ENCODE measurements at places on chromosomes 2 and 18.

- DNase-seq, result no peak
Measured at GRCh38 chr2:166764216-166764615, 124.1 kb upstream of the XIRP2 start.

DNA sequence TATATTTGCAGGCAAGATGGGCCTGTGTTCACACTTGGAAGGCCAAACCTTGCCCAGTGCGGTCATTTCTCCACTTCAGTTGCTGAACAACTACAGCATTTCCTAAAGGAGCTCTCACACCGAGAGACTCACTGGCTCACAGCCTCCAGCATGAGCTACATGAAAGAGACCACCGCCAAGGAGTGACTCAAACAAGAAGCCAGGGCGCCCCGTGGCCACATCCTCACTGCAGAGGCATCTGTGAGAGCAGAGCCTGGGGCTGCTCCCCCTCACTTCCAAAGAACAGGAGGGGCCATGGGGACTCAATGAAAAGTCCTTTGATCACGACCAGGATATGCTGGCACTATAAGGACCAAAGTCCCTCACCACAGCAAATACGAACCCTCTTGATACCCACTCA, 50.0 kb downstream of the TMEM163 start:
- peak; percentile 75 for DNase-seq

- no peak for DNase-seq
Measured at GRCh38 chr2:170975127-170975942, 46.3 kb downstream of the GORASP2 start.

DNA sequence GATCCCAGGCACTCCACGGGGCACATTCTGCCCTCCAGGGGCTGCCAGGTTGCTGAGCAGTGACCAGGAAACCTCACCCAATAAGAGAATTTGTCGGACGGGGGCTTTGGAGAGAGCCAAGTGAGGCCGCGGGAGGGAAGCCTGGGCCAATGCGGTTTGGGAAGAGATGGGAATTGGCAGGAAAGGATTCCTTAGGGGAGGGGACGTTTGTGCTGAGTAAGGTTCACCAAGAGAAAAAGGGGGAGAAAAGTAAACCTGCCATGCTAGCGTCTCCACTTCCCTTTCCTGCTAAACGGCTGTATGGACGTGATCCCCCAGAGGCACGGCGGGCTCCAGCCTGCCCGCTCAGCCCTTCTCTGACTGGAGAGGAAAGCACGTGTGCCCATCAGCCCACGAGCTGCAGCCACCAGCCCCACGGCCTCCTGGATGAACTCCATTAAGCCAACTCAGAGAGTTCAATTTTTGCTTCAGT, 194.4 kb upstream of the ID2 start:
- DNase-seq, result peak; percentile 45

- DNase-seq, result no peak
Measured at GRCh38 chr2:112834396-112835037, 2.1 kb downstream of the IL1B start.

DNA sequence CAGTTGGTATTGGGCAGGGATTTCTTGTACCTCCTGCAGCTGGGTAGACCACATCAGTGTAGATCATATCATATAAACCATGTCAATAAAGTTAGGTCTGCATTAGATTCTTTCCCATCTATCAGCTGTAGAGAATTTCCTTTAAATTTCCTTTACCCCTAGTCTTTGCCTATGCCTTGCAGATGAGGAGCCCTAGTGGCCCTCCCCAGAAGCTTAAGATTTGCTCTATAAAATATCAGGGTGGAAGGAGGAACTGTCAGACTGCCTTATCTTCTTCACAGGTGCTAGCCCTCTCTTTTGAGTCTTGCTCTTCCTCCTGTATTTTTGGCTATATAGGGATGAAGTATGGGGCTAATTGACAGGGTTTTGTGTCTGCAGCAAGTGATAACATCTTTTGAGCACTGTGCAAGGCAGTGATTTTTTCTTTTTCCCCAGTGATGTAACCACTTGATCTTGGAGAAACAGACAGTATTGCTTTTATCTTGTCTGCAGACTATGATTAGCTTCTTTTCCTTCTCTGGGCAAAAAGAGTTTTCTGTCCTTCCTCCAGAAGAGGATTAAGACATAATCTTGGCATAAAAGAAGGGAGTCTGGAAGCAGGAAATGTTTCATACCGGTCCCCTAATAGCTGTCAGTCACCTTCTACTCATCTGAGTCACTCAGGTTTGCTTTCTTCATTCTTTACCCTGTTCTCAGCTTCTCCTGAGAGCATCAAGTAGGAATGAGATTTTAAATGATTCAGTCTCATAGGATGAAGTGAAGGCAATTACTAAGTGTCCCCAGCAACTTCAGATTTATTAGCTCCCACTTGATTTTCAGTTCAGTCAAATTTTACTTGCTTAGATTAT, 286.4 kb downstream of the CDH19 start:
- no peak for DNase-seq

DNA sequence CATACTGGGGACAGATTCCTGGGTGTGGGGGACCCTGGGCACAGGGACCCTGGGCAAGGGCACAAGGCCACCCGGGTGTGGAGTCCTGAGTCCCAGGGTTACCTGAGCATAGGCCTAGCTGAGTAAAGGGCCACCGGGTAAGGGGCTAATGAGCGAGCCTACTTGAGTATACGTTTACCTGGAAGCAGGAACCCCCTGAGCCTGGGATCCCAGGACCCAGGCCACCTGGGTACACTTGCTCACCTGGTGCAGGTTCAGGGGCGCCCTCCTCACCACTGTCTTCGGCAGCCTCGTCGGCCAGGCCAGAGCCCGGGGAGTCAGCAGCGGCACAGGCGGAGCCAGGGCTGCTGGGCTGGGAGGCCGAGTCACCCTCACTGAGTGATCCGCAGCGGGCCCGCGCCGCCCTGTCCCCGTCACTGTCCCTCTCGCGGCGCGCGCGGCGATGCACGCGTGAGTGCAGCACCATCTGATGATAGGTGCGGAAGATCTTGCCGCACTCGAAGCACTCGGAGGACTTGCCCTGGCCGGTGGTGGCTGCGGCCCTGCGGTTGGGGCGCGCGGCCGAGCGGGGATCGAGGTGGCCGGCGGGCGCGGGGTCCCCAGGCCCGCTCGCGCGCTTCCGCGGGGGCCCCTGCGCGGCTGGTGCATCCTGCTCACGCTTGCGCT, 53.9 kb downstream of the ZNF516 start:
- DNase-seq, result no peak

DNA sequence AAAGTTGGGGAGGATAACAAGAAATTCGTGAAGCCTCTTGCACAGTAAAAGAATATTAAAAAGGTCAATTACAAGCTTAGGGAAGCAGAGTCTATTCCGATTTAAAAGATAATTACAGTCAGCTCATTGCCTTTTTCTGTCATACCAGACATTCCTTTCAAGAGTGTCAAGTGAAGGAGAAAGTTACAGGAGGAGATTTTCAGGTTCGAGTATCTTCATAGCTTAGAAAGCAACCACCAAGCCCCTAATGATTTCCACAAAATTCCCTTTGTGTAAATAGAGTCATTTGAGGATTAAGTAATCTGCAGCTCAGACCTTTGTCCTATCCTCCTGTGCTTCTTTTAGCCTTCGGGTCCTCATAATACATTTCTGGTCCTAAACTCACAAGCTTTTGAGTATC, 414.9 kb downstream of the CDH2 start:
- peak; percentile 26 for DNase-seq

DNA sequence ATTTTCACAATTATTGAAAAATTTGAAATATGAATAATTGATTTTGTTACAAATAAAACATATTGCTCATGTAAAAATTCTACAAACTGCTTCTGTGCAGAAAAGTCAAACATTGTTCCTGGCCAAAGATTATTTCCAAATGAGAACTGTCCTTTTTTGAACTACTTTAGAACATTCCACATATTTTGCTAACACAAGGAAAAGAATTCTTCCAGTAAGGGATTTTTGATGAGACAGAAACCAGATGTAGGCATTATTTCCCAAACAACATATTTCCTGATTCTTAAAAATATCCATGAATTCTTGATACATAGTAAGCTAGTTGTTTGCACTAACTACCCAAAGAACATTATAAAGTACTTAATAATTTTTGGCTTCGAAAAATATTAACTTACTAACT, 715.2 kb downstream of the CCDC85A start:
- no peak for DNase-seq

GRCh38 chr2:40554665-40555294, 102.9 kb upstream of the SLC8A1 start:
- peak; percentile 17 for DNase-seq

GRCh38 chr18:39647627-39648534, 2082.3 kb upstream of the CELF4 start:
- peak; percentile 93 for DNase-seq

DNA sequence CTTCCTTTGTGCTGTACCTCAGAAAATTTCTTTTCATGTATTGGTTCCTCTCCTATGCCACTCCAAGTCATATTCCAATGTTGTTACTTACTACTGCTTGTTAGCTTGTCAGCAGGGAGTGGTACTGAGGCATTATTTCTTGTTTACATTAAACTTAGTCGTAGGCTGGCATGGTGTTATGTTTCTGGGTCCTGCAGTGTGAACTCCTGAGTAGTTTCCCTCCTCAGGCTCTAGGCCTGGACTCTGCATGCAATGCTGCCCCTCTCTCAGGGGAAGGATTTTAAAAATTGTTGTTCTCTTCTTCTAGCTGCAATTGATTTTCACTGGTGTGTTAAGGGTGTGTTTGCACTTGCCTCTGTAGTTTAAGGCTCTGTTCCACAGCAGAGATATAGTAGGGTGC, 671.6 kb downstream of the PLCL1 start:
- DNase-seq, result no peak

DNA sequence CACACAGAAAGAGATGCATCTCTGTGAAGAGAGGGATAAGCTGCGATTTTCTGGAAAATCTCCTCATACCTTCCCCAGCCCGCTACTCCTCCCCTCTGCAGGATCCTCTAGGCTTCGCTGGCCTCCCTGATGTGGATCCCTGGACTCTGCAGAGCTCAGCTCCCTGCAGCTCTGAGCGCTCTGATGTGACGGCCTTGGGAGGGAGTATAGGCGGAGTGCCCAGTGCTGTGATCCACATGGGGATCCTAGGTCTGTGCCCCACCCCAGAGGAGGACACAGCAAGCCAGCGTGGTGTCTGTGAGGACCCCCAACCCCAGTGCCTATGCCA, 111.0 kb downstream of the GYPC start:
- no peak for DNase-seq

DNA sequence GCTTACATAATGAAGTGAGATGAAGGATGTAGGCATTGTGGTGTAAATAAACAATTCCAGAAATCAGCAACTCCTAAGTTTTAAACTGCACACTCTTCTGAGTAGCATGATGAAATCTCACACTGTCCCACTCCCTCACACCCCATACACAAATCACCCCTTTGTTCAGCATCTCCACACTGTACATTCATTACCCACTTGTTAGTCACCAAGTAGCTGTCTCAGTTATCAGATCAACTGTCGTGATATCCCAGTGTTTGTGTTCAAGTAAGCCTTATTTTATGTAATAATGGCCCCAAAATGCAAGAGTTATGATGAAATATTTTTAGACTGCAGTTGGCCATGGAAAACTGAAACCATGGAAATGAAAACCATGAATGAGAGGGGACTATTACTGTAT, 135.7 kb downstream of the GRB14 start:
- DNase-seq, result peak; percentile 56

DNA sequence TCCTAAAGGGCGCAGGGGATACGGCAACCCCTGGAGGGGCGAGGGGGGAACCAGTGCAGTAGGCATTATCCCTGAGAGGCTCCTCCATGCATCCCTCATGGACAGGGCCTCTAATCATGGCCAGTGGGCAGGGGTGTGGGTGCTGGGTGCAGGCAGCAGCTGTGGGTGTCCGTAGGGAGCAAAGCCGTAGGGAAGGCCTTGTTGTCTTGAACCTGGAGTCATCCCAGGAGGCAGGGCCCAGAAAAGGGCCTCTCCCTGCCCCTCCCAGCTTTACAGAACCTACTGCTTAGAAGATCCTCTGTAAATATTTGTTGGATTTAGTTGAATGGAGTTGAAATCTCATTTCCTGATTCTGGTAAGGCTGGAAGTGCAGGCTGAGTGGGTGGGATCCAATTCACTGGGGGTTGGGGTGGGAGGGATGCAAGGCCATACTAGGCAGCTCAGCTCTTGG, 207.0 kb upstream of the HAAO start:
- DNase-seq, result no peak

DNA sequence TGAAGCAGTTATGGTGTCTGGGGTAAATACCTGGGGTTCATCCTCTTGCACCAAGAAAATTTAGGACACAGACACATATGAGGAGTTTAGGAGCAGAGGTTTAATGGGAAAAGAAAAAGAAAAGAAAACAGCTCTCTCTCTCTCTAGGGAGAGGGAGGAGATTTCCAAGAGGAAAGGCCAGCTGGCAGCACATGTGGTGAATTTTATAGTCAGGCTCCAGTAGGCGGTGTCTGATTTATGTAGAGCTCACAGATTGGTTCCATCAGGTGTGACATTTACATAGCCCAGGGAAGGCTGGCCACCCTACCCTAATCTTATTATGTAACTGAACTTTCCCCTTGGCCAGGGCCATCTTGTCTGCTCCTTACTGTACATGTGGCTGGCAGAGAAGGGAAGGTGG, 297.5 kb upstream of the RGPD4 start:
- no peak for DNase-seq

DNA sequence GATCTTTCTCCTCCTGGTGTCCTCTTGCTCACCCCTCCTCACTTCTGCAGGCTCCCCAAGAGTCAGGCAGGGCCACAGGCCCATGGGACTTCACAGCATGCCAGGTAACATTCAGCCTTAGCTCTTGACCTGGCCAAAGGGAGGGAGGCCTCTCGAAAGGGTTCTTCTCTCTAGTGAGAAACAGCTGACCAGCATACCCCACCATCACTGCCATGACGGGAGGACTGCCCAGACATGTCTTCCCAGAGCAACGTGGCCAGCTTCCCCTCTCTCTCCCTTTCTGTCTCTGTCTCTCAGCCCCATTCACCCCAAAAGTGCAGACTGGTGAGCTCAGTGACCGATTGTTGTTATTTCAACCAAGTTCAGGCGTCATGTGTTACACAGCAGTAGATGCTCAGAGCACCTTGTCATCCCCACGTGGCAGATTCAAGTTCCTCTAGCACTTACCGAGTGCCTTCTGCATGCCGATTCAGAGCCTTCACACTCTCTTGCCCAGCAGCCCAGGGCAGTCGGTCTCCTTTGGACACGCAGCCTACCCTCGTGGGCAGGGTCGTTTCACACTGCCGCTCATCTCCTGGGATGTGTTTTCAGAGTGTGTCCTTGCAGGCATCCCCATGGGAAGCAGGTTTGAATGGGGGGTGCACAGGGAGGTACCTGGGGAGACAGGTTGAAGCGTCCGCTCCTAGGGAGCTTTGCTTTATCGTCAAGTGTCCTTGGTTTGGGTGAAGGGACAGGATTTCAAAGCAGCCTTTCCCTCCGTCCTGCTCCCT, 259.9 kb downstream of the NDUFA10 start:
- DNase-seq, result no peak

- peak; percentile 49 for DNase-seq
Measured at GRCh38 chr2:56202381-56203121, 18.8 kb downstream of the CCDC85A start.

- no peak for DNase-seq
Measured at GRCh38 chr2:20585359-20585709, 65.6 kb downstream of the HS1BP3 start.

- DNase-seq, result no peak
Measured at GRCh38 chr2:78779761-78780160, 245.7 kb upstream of the REG3G start.

- DNase-seq, result peak; percentile 54
Measured at GRCh38 chr2:48471048-48471474, 58.9 kb upstream of the STON1 start.

- no peak for DNase-seq
Measured at GRCh38 chr18:69981948-69982347, 34.3 kb upstream of the CD226 start.

GRCh38 chr2:88265352-88266303, 95.5 kb downstream of the THNSL2 start:
- DNase-seq, result no peak

All from astrocyte (in vitro differentiated cells and primary cell).